HFFc6 (cell line): ENCODE measurements at places on chromosomes 12 and 14. TPM values are rescaled to one million over a fixed set of nuclear protein-coding genes. Genes with fewer than 3 reads are reported as not detected.
A peak's percentile ranks its signal among the peaks of the same experiment; 100 is the strongest.

Gene GUCY2C
- total RNA-seq = not detected in 3 replicates

Gene HECTD1
- total RNA-seq = 134 to 139 TPM (median 135 TPM) in 3 replicates

Gene BHLHE41
- 11.5 and 14.6 TPM in 2 replicates for total RNA-seq

Gene RBP5
- total RNA-seq = 0.18 TPM in 1 of 3 replicates, not detected in the others

Gene SOAT2
- total RNA-seq = 0.15 to 0.32 TPM (median 0.23 TPM) in 3 replicates

Gene CLECL1
- not detected in 2 replicates for total RNA-seq

Gene COA8
- total RNA-seq = 38.7 to 57.1 TPM (median 51.6 TPM) in 3 replicates

Gene CNTN1
- not detected in 3 replicates for total RNA-seq

Gene ACTR10
- 71.5 to 85.2 TPM (median 83.0 TPM) in 3 replicates for total RNA-seq

Gene TCL1B
- not detected in 2 replicates for total RNA-seq

- DNase-seq = no peak
Observed at GRCh38 chr12:121582583-121583333, 1.9 kb upstream of the KDM2B start.

GRCh38 chr14:21106176-21106497, 5.3 kb downstream of the TMEM253 start:
- no peak for DNase-seq

- no peak for DNase-seq
Observed at GRCh38 chr14:102389246-102389645, 26.5 kb downstream of the TECPR2 start.

DNA sequence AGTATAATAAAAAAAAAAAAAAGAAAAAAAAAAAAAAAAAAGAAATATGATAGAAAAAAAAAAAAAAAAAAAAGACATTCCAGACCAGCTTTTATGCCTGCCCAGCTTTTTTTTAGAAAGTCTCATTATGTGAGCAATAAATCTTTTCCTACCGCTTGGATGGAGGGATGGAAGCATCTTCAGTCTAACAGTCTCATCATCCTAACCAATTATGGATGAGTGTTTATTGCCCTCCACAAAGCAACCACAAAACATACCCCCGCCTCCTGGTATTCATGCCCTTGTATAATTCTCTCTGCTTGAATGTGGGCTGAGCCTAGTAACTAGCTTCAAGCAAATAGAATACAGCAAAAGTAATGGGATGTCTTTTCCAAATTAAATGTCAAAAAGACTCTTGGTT, 33.7 kb upstream of the ADAMTS20 start:
- DNase-seq = no peak

- DNase-seq = no peak
Observed at GRCh38 chr12:4288296-4289131, 15.0 kb downstream of the CCND2 start.

DNA sequence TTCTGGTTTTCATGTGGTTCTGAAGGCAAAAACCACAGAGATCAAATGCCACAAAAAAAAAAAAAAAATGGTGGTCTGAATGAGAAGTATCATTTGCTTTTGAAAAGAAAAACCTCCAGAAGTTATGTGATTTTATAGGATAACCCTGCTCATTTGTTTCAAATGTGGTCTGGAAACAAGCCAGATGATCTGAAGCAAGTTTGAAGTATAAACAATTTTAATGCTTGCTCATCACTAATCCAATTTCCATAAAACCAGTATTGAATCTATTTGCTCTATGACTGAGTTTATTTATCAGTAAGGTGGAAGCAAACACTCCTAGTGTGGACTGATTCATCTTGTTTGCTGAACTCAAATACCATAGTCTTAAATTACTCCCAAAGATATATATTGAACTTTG, 407.3 kb upstream of the FLRT2 start:
- DNase-seq = no peak

DNA sequence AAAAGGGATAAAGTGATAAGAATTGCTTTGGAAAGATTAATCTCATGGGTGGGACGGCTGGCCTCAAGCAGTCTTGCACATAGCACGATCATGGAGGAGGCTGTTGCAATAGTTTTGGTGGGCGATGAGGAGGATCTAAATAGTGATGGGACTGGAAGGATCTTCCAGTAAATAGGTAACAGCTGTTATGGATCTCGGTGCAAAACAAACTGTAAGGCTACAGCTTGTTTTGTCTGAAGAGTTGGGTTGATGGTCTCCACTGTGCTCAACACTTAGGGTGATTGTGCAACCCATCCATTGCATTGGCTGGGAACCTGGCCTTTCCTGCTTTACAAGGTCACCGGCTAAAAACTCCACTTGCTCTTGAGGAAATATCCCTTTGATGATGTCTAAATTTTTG, 21.0 kb downstream of the IGF1 start:
- DNase-seq = no peak

DNA sequence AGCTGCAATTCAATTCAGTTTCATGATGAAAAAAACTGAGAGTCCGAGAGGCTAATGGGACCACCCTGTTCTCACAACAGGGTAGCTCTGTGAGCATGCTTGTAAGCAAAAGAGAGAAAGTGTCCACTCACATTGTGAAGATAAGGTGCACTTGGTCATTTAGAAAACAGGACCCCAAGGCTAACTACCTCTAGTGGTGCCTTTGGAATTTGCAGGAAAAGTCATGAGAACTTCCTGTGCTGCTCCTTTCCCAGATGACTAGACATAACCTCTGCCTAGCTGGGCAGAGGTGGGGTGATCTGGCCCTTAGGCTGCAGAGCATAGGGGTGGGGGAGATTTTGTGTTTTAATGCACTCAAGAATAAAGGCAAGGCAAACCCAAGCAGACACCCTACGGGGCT, 118.9 kb downstream of the STAB2 start:
- DNase-seq = no peak

DNA sequence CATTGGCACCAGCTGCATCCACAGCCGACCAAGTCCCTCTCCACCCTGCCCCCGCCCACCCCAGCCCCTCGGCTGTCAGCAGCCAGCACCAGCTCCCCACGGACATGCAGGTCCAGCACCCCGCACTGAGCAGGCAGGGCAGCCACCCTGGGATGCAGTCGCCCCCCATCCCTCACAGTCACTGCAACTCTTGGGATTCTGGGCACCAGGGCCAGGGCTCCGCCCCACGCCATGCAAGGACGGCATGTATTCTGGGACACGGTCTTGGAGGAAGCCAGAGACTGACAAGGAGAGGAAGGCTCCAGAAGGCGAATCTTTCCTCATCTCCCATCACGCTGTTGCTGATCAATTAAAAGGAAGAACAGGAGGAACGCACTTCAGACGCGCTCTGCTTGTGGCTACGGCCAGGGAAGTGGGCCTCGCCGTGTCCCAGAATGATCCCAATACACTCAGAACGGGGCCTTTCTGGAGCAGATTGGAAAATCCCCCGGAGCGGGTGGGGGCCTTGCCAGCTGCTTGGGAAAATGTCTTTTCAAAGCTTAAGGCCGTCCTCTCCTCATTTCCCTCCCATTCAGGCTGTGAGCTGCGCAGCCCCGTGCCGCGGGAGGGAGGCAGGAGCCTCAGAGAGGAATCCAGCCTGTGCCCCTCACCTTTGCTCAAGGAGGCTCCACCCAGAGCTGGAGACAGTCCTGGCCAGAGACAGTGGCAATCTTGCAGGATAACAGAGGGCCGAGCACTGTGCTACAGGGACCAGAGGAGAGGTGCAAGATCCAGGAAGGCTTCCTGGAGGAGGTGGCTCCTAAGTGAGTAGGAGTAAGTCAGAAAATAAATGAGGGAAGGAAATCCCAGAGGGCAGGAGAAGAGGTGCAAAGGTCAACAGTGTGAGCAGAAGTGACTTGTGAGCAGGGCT, 54.1 kb upstream of the DIO3 start:
- no peak for DNase-seq

DNA sequence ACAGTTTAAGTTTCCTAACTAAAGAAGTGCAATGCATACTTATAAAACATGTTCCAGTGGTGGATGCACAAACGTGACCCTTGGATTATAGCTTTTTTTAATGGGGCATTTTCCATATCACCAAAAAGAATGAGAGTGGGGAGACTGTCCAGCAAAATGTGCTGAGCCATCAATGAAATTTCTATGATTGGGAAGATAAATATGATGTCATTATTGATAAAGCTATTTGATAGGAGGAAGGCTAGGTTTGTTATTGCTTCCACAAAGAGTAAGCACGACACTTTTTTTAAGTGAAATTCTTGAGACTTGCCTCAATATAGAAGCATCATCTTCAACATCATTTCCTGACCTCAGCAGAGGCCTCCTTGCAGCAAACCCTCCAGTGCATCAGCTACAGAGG, 174.6 kb upstream of the CLEC14A start:
- DNase-seq = no peak

DNA sequence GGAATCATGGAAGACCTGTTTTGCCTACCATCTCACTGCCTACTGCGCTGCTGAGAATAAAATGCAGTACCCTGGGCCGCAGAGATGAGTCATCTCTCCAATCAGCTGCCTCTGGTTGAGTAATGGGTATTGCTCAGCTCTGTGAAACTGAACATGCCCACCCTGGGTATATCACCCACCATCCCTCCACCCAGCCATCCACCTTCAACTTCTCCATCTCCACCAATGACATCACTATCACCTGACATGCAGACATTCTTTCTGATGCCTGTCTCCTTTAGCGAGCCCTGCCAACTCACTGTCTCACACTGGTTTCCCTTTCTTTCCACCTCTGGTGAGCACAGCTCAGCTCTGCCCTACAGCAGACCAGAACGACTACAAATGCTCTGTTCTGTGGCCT, 33.6 kb downstream of the E2F7 start:
- no peak for DNase-seq

DNA sequence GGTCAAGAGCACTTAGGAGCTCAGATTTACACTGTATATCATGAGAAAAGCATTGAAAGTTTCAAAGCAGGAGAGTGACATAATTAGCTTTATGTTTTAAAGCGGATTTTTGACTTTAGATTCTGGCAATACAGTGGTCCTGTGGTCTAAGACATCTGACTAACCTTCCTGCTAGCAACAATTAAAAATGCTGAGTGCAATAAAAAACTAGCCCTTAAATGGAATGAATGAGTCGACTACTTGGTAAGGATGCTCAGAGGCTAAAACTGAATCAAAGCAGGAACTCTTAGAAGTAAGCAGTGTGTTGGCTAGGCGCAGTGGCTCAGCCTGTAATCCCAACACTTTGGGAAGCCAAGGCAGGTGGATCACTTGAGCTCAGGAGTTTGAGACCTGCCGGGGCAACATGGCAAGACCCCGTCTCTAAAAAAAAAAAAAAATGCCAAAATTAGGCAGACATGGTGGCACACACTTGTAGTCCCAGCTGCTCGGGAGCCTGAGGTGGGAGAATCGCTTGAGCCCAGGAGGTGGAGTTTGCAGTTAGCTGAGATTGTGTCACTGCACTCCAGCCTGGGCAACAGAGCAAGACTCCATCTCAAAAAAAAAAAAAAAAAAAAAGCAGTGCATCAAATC, 18.9 kb downstream of the BICD1 start:
- peak; percentile 74 for DNase-seq

GRCh38 chr14:91373591-91374254, 43.9 kb downstream of the CCDC88C start:
- DNase-seq = no peak

DNA sequence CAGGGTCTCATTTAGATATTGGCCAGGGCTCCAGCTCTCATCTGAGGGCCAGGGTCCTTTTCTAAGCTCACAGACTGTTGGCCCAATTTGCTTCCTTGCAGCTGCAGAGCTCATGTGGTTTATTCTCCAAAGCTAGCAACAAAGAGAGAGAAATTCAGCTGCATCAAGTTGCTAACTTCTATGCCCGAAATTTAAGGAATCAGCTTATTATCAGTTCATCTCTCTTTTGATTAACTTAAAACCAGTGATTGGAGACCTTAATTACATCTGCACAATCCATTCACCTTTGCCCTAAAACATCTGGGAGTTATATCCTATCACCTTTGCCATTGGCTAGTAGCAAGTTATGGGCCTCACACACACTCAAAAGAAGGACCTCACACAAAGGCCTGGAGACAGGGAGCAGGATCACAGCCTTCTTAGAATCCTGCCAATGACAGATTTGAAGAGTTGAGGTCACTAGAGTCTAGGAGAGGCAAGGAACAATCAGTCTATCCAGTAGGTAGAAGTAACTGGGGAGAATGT, 258.8 kb upstream of the GARIN6 start:
- no peak for DNase-seq

DNA sequence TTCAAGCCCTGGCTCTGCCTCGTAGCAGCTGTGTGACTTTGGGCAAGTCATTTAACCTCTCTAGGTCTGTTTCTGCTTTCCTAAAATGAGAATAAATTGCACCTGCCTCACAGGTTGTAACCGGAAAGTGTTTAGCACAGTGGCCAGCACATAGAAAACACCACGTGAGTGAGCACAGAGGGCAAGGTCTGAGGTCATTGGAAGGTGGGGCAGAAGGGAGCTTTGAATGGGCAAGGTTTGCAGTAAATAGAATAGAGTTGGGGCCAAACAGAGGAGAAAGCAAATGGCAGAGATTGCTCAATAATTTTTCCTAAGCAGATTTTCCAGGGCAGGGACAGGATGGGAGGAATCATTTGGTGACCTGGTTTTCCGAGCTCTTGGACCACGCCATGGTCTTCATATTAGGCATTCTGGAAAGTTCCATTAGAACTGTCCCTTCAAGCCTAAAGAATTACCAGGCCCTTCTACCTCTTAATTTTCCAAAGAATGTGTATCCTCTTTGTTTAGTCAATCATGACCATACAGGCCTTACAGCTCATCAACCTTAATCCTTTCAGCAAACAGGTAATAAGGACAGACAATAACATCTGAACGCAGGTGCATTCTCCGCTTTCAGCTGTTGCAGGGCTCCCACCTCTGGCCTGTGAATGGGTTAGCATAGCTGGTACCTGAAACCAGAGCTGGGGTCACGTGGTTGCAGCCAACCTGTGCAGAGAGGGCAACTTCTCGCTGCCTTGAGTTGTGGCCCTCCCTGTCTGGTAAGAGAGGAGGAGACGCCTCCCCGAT, 53.8 kb downstream of the VWF start:
- no peak for DNase-seq
